Osteocyte (in vitro differentiated cells): ENCODE measurements at places on chromosomes 2 and 18. TPM values are rescaled to one million over a fixed set of nuclear protein-coding genes. Genes with fewer than 3 reads are reported as not detected.

CD207 gene
- total RNA-seq: not detected in 2 replicates

EPB41L3 gene
- total RNA-seq: 15.6 and 15.7 TPM in 2 replicates

DNA sequence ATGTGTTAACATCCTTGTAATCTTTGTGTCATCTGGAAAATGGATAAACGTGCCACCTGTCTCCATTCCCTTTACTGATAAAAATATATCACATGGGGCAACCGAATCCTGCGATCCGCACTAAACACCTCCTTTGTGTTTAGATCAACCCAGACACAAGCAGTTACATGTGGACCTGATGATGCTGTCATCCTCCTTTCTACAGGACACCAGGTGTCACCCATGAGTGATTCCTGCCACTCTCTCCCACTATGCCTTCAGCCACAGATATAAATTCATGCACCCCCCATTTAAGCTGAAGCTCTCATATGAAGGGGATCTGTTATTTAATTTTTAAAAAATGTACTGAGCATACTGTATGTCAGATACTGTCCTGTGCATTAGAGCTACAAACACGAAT, 81.3 kb downstream of the VIT start:
- no peak for DNase-seq

DNA sequence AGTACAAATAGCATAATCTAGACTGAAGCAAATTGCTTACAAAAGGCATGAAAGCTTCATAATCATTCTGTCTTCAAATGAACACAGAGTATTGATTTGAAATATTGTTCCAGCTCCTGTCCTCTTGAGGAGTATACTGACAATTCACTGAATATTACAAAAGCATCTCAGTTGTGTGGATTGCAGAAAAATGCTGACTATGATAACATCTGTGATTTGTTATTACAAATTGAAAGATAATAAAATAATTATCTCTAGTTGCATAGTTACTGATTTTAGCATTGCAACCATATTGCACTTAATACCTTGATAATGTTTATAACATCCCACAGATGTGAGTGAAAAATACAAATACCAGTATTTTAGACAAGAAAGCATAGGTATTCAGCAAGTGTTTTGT, 49.2 kb upstream of the FN1 start:
- DNase-seq: no peak

- DNase-seq: no peak
These were observed 53.2 kb upstream of the ADAM23 start for GRCh38 chr2:206390181-206390580.

VPS4B gene
- 59.1 and 64.5 TPM in 2 replicates for total RNA-seq

CIB4 gene
- not detected in 2 replicates for total RNA-seq

DNA sequence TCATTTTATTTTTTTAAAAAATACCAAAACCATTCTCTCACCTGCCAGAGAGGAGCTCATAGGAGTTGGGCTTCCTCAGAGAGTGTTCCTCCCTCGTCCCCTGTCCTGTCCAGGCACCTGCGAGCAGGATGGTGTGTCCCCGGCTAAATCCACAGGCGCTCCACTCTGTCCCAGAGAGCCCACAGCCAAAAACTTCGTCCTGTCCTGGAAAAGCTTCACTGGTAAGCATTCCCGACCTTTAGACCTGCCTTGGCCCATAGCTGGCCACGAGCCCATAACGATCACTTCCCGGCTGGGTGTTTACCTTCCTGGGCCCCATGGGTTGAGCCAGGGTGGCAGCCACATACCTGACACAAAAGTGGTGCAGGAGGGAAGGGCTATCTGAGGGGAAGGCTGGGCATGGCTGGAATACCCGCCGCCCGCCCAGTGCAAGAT, at the start of gene NGEF:
Gene NGEF, minus strand, starts transcription at position 230 of the 435 bp plus-strand sequence. CDS start 38,366 bp downstream, outside the sequence.
- DNase-seq: peak; percentile 67

SLC9A4 gene
- not detected in 2 replicates for total RNA-seq
